MV-4-11 (cell line): ENCODE measurements at places on chromosomes 5 and 9.
A peak's percentile ranks its signal among the peaks of the same experiment; 100 is the strongest.

DNA sequence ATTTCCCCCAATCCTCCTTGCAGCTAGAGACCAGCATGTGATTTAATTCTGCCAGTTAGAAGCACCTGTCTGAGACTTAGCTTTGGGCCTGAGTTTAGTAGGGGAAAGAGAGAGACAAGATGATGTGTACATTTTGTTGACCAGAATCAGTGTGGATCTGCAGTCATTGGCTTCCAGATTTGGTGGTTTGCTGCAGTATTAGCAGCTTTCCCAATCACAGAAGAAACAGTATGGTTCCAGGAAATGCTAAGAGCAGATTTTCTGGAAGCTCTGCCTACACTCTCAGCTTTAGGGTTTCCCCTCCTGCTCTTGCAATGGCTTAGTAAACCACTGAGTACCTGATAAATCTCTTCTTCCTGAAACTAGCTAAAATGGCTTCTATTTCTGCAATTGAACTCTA lies 48.8 kb upstream of the FREM1 start:
- DNase-seq, result no peak

DNA sequence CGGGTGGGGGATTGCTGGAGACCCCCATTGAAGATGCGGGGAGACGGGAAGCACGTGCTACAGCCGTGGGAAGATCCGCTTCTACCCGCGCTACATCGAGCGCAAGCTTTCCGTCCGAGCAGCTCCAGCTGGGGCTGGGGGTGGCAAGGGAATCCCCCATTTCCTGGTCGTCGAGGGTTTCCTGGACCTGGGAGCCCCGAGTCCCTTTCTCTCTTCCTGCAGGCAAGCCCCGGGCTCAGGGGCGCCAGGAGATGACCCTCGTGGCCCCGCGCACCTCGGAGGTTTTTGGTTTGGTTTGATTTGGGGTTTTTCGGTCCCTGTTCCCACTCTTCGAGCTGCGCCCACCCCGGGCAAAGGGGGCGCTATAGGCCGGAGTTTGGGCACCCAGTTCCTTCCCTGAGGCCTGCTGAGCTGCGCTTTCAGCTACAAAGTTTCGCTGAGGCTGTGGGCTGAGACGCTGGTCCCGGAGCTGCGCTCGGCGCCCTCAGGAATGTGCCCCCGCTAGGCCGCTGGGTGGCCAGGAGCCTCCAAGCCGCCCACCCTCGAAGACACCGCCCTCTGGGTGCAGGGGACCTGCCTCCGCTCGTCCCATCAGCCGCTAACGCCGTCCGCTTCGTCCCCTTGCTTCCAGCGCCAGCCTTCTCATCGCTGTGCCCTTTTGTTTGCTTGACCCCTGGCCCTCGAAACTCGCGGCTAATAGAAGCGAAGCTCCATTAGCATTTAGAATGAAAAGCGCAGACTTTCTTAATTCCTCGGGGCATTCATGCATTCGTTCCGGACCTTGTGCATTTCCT lies 2.9 kb downstream of the NR4A3 start:
- peak; percentile 13 for DNase-seq

DNA sequence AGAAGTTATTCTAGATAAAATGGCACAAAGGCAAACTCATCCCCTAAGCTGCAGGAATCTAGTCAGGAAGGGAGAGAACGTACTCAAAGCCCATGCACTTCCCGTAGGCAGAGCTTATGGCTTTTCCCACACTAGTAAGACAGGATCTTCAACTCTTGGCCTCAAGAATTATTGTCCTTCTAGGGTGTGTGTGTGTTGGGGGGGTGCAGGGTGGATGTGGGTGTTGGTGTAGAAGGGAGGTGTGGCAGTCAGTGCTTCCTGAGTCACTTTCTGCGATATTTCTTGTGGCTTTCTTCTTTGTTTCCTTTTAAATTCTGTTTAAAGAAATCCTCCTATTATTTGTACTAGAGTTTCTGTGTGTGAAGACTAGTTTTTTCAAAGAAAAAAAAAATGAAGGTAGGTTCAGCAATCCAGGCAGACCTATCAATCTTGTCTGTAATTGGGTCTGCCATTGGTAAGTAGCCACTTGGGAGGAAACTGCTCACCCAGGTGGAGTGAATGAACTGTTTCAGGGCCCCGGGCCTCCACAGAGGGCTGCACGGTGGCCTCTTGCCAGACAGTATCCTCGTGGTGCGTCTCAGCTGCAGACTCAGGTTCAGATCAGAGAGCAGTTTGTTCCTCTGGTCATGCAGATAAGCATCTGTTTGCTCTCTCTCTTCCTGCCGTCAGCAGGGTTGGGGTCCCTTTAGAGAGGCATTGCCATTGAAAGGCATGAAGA lies 131.9 kb downstream of the NPR3 start:
- no peak for DNase-seq

DNA sequence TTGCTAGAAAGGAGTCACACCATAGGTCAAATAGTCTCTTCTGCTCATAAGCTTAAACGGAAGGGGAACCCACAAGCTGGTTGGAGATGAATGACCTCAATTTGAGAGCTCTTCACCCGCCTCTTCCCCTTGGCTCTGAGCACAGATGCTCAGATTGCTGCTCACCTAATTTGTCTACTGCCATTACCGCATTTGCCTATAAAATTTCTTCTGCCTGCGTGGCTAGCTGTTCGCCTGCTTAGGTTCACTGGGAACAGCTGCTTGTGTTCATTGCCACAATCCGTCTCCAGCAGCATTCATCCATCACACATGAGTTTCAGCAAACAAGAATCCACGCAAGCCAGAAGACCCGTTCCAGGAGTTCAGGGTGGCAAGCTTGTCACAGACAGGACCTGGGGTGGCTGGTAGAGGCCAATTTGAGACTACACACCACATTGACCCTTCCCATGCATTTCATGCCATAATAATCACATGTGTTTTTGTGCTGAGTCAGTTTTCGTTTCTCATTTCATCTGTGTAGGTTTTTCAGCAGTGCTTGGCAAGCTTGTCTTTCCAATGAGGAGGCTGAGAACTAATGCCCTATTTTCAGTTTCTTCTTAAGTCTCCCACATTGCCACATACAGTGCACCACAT lies 50.2 kb upstream of the DNAH5 start:
- DNase-seq, result peak; percentile 30

- no peak for DNase-seq
Observed at GRCh38 chr5:16666883-16667398, 50.1 kb upstream of the RETREG1 start.

DNA sequence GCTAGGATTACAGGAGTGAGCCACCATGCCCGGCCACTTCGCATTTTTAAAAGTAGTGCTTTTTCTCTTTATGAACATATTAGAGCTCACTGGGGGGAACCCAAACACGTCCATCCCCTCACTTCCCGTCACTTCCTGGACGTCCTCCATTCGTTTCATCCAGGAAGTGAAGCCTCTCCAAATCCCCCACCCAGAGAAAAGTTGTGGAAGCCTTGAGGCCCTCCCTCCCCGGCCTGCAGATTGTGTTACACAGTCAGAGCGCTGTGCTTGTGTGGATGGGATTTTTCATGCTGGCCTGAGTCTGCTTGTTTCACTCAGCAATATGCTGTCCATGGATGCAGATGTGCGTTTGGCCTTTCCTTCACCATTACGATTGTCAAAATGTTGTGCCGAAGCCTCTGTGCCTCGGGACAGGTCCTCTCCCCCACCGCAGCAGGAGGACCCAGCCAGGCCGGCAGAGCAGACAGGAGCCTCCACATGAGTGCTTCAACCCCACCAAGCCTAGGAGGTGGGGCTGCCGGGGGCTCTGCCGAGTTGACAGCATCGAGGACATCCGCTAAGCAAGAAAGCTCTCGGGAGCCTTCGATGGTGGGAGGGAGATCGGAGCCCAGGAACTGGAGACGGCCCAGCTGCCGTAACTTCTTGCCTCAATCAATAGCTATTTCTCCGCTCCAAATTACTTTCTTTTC lies 121.6 kb upstream of the PPP1R26 start:
- DNase-seq, result no peak

- DNase-seq, result no peak
Observed at GRCh38 chr5:157324237-157324636, 58.3 kb downstream of the CYFIP2 start.

DNA sequence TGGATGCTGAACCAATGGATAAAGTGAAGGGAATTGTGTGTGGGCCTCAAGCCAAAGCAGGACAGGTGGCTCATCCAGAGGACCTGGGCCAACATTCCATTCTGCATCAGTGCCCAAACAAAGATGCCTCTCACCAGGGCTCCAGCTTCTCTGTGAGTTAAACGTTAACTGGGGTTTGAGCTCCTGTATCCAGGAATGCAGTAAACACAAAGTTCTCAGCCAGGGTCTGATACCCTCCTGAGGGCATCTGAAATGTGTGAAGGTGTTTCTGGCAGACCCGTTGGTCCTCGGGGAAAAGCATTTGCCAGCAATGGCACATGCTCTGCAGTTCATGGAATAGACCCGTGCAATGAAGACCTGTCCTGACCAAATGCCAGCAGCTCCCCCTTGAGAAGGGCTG lies 33.9 kb upstream of the AOPEP start:
- DNase-seq, result no peak

GRCh38 chr9:98118640-98119601 lies at the start of gene TRIM14:
Gene TRIM14 (minus strand): TSS chr9:98119222. CDS start chr9:98119188, 34 bp downstream.
- peak; percentile 74 for DNase-seq

DNA sequence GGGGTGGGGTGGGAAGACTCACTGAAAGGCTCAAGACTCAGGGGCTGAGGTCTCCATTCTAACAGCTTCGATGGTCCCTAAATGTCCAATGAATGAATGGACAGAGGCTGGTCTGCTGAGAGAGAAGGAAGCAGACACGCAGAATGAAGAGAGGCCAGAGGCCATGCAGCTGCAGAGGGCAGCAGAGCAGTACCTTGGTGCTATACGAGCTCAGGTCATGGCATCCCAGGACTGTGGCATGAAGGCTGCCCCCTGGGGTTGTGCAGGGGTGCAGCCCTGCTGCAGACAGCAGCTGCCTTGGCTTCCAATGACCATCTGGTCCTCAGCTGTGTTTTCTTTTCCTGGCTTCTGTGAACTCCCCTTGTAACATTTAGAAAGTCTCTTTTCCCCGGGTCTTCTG lies 15.2 kb upstream of the CORO2A start:
- DNase-seq, result no peak

DNA sequence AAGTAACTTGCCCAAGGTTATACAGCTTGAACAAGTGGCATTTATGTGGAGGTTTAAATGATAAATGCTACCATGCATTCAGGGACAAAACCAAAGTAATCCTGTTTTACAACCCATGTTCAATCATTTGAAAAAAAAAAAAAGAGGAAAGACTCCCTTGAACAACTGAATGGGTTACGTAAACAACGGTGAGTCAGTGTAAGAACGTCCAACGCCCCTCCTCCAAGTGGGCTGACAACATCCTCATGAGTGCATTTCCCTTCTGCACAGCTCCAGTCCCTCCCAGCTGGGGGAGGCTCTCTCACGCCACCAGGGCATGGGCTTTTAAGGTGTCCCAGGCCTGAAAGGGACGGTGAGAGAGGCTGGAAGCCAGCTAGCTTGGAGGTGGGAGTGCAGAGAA lies 90.0 kb downstream of the PRRT1B start:
- peak; percentile 97 for DNase-seq

DNA sequence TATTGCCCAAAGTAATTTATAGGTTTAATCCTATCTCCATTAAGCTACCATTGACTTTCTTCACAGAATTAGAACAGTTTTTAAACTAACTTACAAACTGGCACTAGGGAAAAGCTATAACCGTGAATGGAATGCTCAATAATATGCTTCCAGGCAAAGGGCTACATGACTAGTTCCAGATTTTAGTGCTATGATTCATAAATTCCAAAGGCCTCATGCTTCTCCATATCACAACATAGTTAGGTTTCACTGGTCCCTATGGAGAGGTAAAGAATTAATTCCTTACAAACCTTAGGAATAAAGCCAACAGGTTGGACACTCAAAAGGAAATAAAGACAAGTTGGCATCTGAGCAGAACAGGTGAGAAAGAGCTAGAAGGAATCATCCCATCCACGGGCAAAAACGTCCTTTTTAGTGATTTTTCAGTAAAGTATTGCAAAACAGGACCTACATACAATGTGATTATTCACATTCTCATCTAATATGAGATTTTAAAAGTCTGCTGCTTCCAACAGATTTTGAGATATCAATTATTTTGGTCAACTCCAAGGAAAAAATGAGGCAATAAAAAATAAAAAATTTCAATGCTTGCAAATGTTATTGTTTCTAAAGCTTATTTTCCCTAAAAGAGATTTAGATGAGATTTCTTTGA lies 97.0 kb upstream of the TARS1 start:
- DNase-seq, result no peak

DNA sequence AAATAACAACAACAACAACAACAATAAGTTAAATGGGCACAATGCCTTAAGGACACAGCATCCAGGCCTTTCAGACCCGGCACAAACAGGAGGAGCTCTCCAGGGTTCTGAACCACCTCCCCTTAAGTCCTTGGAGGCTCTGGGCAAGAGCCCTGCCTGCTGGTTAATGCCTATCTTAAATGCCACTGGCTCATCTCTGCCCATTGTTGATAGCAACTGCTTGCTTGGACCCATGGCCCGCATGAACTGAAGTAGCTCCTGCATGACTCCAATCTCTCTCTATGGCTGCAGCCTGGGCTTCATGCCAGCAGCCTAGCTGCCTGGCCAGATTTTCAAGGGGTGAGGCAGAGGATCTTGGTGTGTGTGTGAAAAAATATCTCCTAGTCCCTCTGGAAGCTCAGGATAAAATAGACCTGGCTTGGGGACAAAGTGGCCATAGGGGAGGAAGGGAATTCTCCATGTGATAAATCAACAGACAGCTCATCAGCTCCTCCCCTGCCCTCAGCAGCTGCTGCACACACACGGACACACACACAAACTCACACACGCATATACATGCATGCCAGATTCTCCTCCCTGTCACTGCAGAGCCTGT lies 27.4 kb downstream of the FAM219A start:
- DNase-seq, result peak; percentile 48

GRCh38 chr9:33850267-33850629 lies 33.3 kb downstream of the UBE2R2 start:
- DNase-seq, result no peak

DNA sequence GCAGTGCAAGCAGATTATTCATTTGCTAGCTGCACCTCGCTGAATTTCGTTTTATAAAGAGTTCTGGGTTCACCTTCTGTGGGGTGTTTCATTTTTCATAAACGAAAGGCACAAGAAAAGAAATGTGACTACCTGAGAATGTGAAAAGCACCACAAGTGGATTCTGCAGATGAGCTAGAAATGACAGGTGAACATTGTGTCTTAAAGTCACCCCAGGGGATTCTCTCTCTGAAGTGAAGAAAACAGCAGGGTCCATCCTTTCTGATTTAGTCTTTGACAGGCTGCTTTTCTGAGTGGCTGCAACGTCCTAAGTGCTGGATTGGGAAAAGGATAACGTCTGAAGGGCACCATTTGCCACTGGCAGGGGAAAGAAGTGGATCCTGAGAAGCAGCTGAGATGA lies 469.3 kb downstream of the SPATA31D1 start:
- no peak for DNase-seq

GRCh38 chr5:172493002-172493401 lies 38.7 kb upstream of the SH3PXD2B start:
- no peak for DNase-seq
